Suppressor macrophage (primary cell): ENCODE measurements at places on chromosomes 2 and 18.
A peak's percentile ranks its signal among the peaks of the same experiment; 100 is the strongest.

GRCh38 chr18:36350251-36350651, 52.7 kb downstream of the FHOD3 start:
- no peak for DNase-seq

- DNase-seq: no peak
Measured at GRCh38 chr2:122851161-122851560, 1095.7 kb downstream of the TSN start.

- no peak for DNase-seq
Measured at GRCh38 chr18:52950155-52950554, 610.2 kb downstream of the DCC start.

- no peak for DNase-seq
Measured at GRCh38 chr2:105824446-105824845, 79.7 kb downstream of the NCK2 start.

DNA sequence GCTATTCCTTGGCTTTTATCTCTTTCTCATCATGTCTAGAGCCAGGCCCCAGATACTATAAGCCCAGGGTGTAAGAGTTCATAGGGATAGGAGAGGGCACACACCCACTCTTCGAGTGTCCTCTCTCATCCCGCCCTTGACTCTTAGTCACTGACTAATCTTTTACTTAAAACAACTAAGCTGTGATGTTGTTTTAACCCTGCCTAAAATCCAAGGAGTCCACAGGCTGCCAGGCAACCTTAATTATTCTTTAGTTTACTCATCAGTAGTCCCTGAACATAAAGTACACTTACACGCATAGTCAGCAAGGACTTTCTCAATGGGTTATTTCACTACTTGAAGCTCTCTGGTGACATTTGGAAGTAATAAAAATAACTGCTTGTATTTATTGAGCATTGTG, 28.4 kb downstream of the GREB1L start:
- DNase-seq: no peak

DNA sequence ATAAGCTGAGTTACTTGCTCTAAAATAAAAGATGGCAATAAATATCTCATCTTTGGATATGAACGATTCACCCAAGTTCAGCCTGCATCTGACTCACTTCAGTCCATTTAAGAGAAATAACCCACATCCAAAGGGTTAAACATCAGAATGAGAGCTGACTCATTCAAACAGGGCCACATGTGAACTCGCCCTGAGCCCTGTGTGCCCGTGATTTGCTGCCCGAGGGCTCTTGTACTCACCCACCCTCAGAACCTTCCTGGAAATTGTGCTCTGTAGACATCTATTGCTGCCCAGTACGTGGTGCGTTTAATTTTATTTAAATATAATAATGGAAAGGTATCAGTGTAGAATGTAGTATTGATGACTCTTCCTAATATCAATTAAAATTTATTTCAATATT, 66.9 kb upstream of the RBM44 start:
- DNase-seq: peak; percentile 40

- no peak for DNase-seq
Measured at GRCh38 chr2:43445781-43446180, 150.1 kb downstream of the THADA start.

DNA sequence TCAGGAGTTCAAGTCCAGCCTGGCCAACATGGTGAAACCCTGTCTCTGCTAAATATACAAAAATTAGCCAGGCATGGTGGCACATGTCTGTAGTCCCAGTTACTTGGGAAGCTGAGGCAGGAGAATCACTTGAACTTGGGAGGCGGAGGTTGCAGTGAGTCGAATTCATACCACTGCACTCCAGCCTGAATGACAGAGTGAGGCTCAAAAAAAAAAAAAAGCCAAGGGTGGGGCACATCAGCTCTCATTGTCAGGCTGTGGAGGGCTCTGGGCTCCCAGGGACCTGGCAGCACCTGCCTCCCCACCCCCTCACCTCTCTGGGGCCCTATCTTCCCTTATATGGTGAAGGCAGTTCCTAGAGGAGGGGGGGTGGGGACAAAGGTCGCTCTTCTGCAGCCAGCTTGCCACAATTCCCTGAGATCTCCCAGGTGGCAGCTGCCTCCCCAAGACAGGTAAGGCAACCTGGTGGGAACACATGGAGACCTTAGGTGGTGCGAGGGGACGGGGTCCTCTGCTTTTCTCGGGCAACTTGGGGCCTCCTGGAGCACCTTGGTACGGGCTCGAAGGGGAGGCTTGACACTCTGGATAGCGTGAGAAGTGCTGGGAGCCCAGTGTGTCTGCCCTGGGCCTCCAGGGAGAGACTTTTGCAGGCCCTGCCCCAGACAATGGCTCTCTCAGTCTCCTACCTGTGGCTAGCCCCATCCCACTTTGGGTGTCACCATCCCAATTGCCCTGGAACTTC, at the start of gene VIL1:
VIL1 (plus strand) TSS at position 407 of the 742 bp plus-strand sequence. CDS start 4,656 bp downstream, outside the sequence.
- DNase-seq: no peak

GRCh38 chr2:72031346-72032110, 116.1 kb downstream of the CYP26B1 start:
- DNase-seq: no peak

- no peak for DNase-seq
Measured at GRCh38 chr2:70890469-70891065, 45.1 kb upstream of the ATP6V1B1 start.

GRCh38 chr2:219179601-219180465, 1.8 kb downstream of the RETREG2 start:
- DNase-seq: no peak

DNA sequence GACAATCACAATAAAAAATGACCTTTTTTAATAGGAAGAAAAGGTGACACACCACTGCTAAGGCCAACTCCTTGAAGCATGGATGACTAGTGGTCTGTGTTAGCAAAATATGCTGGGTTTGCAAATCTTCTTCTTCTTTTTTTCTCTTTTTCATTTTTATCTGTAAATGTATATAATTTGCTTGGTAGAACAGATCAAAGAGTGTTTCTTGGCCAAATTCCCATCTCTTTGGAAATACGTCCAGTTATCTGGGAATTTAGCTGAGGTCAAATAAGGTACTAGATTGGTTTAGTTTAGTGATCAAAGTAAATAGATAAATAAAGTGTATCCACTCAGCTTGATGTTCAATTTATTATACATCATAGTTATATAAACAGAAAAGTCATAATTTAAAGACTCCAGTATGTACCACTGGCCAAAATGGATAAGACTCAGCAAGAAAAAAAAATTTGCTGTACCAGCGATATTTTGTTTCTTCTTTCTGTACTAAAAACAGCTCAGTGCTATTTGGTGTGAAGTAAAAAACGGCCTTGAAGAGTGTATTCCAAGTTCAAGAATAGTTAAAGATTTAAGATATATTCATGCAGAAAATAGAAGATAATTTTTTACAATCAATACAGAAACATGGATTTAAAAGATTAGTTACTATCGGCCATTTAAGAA, 738.6 kb upstream of the PIK3C3 start:
- no peak for DNase-seq

DNA sequence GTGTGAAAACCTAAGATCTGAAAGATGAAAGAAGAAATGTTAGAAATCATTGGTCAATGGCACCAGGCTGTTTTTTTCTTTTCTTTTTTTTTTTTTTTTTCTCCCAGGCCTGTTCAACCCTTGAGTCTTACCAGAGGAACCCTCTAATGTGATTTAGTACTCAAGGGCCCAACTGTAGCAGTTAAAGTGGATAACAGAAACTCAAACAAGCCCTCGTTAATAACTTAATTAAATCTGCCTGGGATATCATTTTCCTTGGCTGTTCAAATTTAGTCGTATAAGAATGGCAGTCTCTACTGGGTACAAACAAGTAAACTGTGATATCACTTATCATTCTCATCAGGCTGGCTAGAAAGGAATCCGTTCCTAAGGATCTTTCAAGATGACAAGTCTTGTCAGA, 16.5 kb downstream of the ARL4C start:
- no peak for DNase-seq

GRCh38 chr2:9941996-9942390, 9.5 kb upstream of the GRHL1 start:
- DNase-seq: no peak

- DNase-seq: peak; percentile 38
Measured at GRCh38 chr2:197516393-197516761, 511 bp downstream of the MOB4 start.

DNA sequence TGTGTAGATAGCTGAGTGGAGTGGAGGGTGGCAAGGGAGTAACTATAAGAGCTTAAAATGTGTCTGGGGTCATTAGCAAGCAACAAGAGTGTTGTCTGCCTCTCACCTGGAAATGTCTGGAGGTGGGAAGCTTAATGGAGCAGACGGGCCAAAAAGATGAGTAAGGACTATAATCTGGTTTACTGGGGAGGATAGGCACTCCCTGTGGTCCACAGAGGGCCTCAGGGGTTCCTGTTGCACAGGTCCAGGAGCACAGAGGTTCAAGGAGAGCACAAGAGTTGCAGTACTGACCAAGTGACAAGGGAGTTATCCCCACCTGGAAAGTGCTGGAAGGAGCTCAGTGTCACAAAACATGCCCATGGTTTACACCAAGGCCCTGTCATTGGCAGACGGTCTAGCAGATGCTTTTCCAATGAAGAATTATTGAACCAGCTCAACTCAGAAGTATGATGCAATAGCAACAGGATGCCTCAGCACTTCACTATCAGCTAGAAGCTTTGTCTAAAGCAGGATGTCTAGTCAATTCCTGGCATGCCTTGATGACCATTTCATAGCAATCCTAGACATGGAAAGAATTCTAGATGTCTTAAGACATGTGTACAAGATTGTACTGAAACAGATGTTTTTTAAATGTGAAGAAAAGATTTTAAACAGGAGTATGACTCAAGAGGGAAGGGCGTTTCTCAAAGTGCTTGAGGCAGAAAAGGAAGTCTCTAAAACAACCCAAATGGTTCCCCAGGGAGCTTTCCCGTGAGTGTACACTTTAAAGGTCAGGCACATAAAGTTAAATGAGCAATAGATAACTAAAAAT, 62.9 kb upstream of the SERPINE2 start:
- DNase-seq: no peak

DNA sequence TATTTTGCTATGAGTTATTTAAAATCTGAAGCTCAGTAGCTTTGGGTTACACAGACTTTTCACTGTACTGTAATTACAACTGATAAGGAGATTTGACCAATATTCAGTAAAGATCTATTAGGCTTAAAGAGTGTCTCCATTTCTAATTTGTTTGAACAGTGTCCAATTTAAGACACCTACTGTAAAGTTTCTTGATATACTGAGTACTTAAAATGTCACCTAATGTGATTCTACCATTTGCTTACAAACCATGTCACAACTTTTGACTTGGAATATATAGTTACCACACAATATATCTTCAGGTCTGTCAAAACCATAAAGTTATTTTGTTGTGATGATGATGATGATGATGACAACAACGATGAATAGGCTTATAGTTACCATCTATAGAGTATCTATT, 228.5 kb upstream of the SMAD7 start:
- DNase-seq: no peak

DNA sequence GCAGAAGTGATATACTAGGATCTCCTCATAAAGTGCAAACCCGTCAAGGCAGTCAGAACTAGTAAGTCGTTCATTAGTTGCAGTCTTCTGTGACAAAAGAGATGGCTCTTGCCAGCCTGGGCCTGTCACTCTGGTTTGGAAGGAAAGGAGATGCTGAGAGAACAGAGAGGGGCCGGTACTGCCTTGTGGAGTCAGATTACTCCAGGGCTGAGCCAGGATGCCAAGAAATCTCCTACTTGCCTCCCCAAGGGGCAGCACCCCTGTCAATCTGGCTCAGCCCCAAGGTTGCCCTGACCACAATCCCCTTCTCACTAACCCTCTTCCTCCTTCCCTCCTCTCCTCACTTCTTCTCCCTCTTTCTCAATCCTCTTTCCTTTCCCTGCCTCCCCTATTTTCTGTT, 62.9 kb upstream of the ASPRV1 start:
- no peak for DNase-seq

DNA sequence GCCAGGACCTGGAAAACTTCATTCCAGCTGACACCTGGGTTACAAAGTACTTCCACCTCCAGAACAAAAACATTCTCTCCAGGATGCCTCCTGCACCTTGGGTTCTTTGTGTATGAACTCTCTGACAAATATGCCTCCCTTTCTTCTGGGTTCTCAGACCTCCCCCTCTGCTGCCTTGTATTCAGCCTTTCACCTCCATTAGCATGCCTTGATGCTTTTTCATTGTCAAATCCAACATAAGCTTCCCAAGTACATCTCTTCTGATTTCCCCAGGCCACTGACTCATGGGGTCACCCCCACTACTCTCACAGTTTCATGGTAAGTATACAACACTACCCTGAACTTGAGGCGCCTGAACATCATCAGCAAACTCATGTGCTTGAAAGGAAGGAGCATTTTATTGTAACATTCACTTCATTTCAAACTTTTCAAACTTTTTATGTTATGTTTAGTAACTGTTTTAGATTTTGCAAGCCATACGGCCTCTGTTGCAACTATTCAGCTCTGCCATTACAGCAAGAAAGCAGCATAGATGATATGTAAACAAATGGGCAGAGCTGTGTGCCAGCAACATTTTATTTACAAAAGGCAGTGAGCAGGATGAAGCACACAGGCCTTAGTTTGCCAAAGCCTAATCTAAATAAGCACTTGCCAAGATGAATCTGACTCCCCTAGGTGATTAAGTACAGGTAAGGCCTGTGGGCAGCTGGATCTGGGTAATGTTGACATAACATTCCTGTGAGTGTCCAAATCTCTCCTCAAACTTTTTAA, 32.5 kb upstream of the MRPS9 start:
- DNase-seq: no peak

DNA sequence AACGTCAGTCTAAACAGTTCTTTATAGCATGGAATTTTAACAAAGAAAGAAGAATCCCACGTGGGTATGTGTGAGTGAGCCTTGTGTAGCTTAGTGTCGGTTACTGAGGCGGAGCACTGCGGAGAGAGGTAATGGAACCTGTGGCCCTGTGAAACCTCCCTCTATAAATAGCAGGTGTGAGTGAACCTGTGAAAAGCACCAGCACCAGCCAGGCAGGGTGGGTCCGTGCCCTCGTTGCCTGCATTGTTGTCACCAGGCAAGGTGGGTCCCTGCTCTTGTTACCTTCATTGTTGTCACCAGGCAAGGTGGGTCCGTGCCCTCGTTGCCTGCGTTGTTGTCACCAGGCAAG, 4.7 kb downstream of the CTDP1 start:
- DNase-seq: no peak

- no peak for DNase-seq
Measured at GRCh38 chr18:57054891-57055290, 92.0 kb upstream of the BOD1L2 start.

DNA sequence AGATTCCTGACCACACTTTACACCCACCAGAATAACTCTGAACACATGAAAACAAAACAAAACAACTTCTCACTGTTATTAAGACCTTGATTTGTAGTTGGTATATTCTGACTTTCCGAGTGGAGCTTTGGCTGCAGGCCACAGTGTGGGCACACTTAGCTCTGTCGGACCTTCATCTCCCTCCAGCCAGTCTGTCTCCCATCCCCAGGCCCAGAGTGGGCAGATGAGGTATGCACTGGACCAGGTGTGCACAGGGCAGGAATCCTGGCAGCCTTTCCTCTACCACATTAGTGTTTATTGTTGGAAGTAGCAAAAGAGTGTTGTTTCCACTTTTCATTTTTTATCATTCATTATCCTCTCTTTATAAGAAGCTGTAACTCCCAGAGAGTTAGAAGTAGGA, 219.5 kb upstream of the TPO start:
- no peak for DNase-seq

DNA sequence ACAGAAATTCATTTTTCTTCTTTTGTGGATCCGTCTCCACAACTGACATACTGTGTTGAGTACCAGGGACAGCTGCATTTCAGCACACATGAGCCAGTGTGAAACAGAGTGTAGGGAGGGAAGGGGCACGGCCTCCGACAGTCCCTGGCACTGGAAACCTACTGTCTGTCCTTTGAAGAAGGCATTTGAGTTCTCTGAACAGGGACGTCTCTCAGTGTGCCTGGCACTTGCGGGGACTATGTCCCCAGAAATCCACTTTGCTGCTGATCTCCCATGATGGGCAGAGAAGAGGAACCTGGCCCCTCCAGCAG, 48.1 kb downstream of the PLB1 start:
- no peak for DNase-seq
